Right renal pelvis (tissue), 4 donors: ENCODE measurements at places on chromosomes 12 and 14.

DNA sequence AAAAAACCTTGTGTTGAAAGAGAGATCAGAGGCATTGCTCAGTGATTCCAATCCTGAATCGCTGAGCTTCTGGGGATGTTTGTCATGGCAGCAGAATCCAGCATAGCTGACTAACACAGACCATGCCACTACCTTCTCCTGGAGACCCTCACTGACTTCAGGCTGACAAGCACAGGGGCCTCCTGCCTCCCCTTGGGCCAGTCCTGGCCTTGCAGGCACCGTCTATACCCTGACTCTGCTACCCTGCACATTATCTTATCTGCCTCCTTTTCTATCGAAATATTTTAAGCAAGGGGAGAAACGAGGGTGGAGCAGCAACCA is 139.8 kb downstream of the KIF26A start:
- no peak for DNase-seq

DNA sequence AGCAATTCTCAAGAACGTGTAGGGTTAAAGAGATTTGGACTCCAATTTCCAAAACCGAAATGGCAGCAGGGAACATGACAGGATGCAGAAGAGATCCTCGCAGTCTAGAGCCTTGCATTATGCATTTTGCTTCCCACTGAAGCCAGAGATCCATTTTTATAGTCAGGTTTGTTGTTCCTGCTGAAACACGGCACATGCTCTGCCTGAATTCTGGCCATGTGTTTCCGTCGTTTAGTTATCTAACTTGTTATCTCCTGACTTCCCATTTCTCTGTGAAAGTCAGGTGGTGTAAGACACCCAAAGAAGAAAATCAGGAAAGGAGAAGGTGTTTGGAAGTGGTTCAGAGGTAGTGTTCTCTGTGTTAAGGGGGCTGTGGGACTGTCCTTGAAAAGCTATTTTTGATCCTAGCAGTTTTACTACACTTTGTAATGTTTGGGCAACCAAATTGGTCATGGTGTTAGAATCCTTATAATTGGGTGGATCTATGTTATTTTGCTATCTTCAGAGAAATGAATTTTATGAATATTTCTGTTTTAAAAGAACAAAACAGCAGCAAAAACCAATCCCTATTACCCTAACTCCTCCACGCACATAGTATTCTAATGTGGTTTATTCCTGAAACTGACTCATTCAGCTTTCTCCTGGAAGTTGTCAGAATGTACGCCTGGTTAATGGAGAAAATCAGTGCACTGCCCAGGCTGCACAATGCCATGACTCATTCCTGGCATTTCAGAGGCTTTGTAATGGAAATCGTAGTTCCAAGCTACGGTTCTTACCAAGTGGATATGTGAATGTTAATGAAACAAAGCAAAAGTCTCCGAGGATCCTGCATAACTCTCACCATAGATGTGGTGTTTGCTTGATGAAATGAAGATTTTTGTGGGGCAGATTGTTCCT is 110.1 kb downstream of the SAMD4A start:
- DNase-seq, result no peak

GRCh38 chr12:129631316-129631715 is 272.5 kb downstream of the TMEM132D start:
- no peak for DNase-seq

DNA sequence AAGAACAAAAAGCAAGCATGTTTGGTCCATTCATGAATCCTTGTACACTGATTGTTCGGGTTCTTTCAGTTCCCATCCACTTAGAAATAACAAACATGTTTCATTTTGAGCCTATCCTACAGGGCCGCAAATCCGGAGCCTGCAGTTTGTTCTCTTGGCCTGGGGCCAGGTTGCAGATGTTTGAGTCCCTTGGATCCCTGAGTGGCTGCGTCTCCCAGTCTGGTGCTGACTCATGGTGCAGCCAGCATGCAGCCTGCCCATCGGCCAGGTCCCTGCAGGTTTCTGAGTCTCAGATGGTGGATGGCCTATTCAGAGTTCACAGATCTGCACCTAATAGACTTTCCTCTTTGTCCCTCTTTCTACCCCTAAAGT is 1.9 kb upstream of the DYNC1H1 start:
- no peak for DNase-seq

GRCh38 chr12:96995861-96996260 is 88.8 kb downstream of the NEDD1 start:
- no peak for DNase-seq

DNA sequence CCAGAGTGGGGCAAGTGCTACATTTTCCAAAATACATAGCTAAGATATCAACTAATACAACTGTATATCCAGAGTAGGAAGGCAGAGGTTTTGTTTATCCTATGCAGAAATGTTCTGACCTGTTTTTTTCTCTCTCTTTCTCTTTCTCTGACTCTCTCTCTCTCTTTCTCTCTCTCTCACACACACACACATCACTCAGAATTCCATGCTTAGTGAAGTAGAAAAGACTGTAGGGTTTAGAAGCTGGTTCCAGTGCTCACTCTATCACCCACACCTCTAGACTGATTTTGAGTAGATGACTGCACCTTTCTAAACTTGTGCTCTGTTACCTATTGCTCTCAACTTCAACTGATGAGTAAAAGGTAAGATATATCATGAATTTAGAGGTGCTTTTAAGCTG is 356.7 kb downstream of the LRIG3 start:
- DNase-seq, result no peak

DNA sequence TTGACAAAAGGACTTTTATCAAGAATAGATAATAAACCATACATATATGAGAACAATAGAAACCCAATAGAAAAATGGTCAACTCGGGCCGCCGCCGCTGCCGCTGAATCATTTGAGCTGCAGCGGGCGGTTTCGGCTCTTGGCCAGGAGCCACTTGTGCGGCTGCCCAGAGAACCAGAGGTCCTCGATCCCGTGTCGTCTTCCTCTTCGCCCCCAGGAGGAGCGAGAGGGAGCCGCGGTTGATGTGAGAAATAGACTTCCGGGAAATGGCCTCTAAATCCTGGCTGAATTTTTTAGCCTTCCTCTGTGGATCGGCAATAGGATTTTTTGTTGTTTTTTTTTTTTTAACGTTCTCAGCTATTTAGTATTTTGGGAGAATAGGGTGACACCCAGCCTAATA is 44.8 kb downstream of the CPSF6 start:
- DNase-seq, result peak; percentile 17

DNA sequence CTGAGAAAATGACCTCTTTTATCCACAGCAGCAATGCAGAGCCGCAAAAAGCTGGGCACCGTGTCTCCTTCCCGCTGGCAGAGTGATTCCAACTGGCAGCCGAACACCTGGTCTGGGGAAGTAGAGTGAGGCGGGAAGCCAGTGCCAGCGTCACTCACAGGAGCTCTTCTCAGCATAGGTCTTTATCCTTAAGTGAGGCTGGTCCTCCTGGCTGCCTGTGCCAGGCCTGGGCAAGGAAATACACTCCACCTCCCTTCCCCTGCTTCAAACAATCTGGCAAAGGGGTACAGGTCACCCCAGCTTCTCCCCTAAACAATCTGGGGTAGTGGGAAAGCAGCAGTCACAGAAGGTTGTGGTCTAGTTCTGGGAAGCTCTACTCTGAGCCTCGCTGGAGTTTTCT is 4.8 kb downstream of the ARHGAP9 start:
- no peak for DNase-seq

- DNase-seq, result no peak
Observed at GRCh38 chr12:128802756-128803155, 21.0 kb downstream of the SLC15A4 start.

- no peak for DNase-seq
Observed at GRCh38 chr14:47252802-47253201, 422.6 kb downstream of the MDGA2 start.

DNA sequence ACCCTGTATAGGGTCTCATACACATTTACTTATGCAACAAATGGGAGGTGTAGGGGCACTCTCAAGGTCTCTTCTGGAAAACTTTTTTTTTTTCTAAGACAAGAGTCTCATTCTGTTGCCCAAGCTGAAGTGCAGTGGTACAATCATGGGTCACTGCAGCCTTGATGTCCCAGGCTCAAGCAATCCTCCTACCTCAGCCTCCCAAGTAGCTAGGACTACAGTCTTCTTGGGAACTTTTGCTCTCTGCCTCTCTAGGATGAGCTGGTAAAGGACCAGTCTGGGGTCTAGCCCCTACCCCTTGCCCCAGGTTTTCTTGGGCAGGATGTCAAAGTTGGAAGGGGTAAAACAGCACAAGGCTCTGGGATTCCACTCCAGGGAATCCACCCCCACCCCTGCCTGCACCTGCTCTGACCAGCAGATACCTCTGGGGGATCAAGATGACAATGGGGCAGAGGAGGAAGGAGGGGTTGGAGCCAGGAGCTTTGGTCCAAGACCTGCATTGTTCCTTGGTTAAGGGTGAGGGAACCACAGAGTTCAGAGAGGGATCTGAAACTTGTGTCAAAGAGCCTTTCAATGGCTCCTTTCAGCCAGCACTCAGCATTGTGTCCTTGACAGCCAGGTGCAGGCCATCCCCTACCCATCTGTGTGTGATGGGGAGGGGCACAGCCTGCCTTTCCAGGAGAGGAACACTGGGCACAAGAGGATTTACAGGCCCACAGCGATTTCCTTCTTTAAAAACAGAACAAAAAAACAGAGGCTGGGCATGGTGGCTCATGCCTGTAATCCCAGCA is 12.2 kb downstream of the CTDSP2 start:
- no peak for DNase-seq

GRCh38 chr12:132441871-132442863 is 47.8 kb upstream of the FBRSL1 start:
- DNase-seq, result no peak

DNA sequence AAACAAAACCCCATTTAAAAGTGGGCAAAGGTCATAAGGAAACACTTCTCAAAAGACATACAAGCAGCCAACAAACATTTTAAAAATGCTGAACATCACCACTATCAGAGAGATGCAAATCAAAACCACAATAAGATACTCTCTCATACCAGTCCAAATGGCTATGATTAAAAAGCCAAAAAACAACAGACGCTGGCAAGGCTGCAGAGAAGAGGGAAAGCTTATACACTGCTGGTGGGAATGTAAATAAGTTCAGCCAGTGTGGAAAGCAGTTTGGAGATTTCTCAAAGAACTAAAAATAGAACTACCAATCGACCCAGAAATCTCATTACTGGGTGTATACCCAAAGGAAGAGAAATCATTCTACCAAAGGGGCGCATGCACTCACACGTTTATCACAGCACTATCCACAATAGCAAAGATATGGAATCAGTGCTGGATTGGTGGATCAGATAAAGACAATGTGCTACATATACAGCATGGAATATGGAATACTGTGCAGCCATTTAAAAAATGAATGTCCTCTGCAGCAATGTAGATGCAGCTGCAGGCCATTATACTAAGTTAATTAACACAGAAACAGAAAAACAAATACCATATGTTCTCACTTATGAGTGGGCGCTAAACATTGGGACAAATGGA is 102.1 kb upstream of the DAAM1 start:
- DNase-seq, result no peak

DNA sequence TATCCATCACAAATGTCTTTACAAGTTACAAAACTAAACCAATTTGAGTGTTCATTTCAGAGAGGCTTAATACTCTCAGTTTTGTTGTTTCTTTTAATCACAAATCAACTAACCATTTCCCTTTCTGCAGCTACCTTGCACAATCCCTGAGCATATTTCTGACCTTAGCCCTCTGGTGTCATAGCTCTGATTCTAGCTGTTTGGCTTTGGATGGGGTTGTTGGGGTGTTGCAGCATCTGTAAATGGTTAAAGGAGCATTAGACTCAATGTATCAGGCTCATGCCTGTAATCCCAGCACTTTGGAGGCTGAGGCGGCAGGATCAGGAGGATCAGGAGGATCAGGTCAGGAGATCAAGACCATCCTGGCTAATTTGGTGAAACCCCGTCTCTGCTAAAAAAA is 461.4 kb downstream of the NRXN3 start:
- DNase-seq, result no peak

GRCh38 chr14:69658664-69659261 is 47.4 kb downstream of the SUSD6 start:
- no peak for DNase-seq

DNA sequence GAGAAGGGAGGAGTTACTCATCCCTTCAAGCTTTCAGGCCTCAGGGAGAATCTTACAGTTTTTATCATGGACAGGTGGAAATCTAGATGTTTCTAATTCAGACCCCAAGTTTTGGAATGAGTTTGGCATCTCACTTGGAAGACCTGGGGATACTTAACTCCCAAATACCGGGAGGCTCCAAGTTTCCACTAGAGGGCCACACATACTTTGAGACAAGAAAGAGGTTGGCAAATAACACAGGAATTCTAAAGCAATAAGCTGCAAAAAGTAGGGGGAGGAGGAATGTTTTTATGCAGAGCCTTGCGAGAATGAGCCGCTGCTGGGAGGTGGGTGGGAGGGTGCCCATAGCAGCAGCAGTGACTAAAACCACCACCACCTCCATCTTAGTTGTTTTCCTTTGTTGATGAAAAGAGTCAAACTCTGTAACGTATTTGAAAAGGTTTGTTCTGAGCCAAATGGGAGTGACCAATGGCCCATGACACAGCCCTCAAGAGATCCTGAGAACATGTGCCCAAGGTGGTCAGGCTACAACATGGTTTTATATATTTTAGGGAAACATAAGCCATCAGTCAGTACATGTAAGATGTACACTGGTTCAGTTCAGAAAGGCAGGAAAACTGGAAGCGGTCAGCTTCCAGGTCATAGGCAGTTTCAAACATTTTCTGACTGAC is 34.2 kb upstream of the RNASE1 start:
- DNase-seq, result peak; percentile 14

- no peak for DNase-seq
Observed at GRCh38 chr14:36055052-36055378, 121.5 kb downstream of the PTCSC3 start.

- DNase-seq, result no peak
Observed at GRCh38 chr14:57761800-57762199, 104.1 kb downstream of the SLC35F4 start.

GRCh38 chr12:30695199-30696102 is at the start of gene IPO8:
IPO8 (minus strand) TSS chr12:30695869; CDS start chr12:30695647, 222 bp downstream.
- peak; percentile 89 for DNase-seq

GRCh38 chr12:88580051-88580871 is at the start of gene KITLG:
KITLG (minus strand) TSS chr12:88580471; CDS start chr12:88580278, 193 bp downstream.
- DNase-seq, result peak; percentile 72

GRCh38 chr12:52798003-52798670 is 2.2 kb upstream of the KRT3 start:
- no peak for DNase-seq

GRCh38 chr12:72207079-72207478 is 65.1 kb upstream of the TRHDE start:
- peak; percentile 0 for DNase-seq

GRCh38 chr14:75339059-75339458 is 60.4 kb downstream of the FOS start:
- no peak for DNase-seq

- no peak for DNase-seq
Observed at GRCh38 chr12:95055057-95055456, 18.4 kb downstream of the NR2C1 start.

DNA sequence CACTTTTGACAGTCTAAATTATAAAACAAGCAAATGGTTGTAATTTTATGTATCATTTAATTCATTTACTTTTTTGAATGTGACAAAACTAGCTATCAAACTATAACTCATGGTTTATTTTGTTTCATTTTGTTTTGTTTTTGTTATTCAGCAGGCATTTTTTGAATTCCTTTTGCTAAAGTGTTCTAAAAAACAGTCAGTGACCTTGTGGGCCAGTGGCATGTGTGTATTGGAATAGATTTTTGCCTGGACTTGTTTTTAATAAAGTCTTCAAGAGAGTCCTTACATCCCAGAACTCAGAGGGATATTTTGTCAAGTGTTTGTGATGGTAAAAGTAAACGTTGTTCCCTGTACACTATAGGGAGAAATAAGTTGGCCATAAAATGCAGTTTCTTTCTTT is 369.7 kb upstream of the SYT1 start:
- DNase-seq, result no peak

GRCh38 chr12:56011509-56012090 is 9.2 kb upstream of the IKZF4 start:
- no peak for DNase-seq

- DNase-seq, result no peak
Observed at GRCh38 chr14:24992624-24993360, 57.2 kb downstream of the STXBP6 start.
